ENCODE measurements at places on chromosomes 1 and 21. TPM values are rescaled to one million over a fixed set of nuclear protein-coding genes. Genes with fewer than 3 reads are reported as not detected.

- DNase-seq, result no peak
These were observed 25.7 kb downstream of the TAF5L start for GRCh38 chr1:229600229-229600628.

GRCh38 chr1:38228718-38229117 is 182.1 kb upstream of the POU3F1 start:
- DNase-seq, result no peak

DNA sequence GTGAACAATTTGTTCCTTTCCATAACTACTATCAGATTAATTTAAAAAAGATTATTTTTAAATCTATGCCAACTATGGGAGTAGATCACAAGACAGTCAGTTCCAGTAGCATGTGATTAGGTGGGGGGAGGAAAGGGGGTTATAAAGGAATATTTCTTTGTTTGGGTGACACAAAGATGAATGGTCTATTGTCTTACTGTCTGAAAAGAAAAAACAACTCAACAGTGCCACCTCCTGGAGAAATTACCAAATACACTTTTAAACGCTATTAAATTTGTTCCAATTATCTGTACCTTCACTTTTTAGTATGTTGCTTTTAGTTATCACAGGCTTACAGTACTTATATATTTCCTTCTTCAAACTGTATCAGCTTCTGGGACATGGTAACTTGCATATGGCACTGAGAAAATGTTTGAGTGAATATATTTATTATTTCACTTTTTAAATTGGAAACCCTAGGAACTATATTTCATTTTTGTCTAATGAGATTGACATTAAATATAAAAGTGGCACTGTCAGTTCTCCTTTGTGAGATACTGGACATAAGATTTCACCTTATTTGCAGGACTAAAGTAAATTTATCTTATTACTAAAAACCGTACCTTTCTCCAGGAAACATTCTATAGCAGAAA is 1.7 kb upstream of the SORT1 start:
- peak; percentile 52 for DNase-seq

DNA sequence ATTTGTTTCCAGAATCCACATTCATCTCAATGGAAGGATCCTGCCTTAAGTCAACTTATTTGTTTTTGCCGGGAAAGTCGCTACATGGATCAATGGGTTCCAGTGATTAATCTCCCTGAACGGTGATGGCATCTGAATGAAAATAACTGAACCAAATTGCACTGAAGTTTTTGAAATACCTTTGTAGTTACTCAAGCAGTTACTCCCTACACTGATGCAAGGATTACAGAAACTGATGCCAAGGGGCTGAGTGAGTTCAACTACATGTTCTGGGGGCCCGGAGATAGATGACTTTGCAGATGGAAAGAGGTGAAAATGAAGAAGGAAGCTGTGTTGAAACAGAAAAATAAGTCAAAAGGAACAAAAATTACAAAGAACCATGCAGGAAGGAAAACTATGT is 2.6 kb downstream of the GADD45A start:
- DNase-seq, result no peak

DNA sequence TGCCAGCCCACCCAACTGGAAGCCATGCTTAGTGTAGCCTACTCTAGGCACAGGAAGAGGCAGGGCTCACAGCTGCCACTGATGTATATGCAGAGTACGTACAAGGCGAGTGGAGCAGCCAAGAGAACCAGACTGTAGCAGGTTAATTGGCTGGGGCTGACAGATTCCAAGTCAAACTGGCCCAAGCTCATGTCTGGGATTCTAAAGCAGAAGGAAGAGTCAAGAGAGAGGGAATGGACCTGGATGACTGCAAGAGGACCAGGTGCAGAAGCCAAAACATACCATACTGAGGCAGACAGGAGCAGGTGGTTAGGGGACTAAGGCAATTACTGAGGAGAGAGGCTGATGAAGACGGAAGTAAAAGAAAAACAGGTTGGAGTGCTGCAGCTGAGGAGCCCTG is 51.3 kb upstream of the LRRN2 start:
- DNase-seq, result no peak

- DNase-seq, result no peak
These were observed 3.2 kb downstream of the GBP7 start for GRCh38 chr1:89172468-89173143.

DNA sequence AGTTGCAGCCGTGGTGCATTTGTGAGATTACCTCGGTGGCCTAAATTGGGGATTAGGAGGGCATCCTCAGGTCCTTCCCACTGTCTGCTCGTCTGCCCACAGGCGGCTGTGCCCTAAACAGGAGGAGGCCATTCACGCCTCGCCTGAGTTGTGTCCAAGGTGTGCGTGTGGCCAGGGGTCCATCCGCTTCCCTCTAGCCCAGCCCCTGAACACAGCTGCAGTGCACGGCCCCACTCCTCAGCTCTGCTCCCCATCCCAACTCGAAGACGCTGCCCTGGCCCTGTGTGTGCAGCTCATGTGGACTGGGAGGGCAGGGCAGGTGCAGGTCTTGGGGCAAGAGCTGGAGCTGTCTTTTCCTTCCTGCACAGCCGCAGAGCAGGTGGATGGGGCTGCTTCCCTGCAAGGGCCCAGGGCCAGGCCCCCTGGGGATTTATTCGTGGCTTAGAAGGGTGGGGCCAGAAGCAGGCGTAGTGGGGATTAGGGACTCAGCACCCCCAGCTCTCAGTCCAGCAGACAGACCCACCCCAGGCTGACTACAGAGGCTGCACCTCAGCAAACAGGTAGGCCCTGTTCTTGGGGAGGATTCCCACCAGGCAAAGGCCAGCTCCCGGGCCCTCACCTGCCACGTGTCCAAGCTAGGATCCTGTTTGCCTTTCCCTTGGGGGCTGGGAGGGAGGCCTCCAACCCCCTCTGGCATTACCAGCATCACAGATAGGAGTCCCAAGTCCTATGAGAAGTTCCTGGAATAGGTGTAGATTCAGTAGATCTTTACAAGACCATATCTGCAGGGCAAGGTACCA is 4.3 kb downstream of the GUK1 start:
- DNase-seq, result peak; percentile 95

DNA sequence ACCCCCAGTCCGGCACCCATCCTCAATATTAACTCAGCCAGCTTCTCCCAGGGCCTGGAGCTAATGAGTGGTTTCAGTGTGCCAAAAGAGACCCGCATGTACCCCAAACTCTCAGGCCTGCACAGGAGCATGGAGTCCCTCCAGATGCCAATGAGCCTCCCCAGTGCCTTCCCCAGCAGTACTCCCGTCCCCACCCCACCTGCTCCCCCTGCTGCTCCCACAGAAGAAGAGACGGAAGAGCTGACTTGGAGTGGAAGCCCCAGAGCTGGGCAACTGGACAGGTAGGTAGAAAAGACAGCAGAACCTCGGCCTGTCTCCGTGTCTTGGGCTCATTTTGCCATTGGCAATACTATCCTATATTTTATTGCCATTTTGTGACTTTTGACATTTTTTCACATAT is 45.4 kb upstream of the IPO9 start:
- no peak for DNase-seq

DNA sequence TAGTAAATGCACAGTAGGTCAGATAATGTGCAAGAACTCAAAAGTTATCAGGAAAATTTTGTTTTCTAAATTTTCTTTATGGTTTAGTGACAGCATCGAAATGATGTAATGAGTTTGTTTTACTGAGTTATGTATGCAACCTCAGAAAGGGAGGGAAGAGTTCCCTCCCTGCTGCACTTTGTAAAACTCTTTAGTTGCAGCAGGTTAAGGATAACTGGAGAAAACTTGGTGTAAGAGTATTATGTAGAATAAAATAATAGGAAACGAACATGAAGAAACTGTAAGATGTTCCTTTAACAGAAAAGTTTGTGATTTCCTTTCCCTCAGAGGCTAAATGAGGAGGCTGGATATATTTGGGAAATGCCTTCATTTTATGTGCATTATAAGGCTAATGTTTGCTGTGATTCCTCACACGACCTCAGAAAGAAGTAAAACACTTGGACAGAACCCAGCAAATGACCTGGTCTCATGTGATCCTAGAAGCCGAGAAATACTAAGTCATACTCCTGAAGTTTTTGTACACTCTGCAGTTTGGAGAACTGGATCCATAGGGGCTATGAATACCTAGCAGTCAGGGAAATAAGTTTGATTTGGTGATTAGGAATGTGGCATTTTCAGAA is 35.4 kb downstream of the ADGRL2 start:
- DNase-seq, result no peak

DNA sequence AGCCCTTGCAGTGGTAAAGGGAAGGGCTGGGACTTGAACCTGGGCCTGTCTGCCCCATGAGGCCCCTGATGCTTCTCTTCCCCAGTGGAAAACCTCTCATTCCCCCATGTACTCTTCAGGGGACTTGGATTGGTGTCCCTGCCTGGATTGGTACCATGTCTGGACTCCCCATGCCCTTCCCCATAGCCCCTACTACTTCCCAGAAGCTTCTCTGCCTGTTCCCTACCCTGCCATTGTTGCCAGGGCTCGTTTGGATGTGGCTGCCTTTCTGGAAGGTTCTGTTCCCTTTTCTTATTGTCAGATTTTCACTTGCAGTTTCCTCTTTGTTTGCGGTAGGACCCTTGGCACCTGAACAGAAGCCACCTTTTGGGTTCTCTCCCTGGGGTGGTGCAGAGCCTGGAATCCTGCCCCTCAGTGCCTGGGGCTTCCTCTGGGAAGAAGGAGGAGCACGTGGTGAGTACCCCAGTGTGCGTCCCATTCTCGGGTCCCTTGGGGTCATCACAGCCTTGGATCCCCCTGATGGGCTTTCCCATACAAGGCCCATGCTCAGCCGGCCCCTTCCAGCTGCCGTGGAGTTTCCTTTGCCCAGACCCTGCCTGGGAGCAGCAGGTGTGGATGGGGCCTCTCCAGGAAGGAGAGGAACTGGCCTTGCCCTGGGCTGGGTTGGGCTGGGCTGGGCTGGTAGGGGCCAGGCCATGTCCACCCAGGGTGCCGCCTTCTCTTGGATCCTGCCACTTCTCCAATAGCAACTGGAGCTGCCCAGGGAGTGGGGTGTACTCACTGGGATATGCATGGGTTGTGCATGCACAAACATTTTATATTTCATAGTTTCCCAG is 281.1 kb downstream of the PTPRU start:
- DNase-seq, result no peak

GRCh38 chr1:221457685-221458446 is 284.0 kb downstream of the DUSP10 start:
- no peak for DNase-seq

DNA sequence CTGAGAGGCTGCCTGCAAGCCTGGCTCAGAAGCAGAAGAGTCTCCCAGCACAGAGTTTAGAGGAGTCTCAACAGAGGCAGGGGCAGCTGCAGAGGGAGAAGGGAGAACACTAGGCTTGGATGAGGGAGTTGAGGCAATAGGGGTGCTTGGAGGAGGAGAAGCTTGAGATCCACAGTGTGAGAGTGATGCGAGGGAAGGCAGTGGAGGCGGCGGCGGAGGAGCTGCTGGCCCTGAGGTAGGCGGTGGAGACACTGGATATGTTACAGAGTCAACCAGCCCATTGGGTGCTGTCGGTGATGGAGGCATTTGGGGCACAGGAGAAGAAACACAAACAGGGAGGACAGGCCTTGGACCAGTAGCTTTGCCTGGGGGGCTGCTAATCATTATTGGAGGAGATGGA is 89.4 kb upstream of the LBR start:
- no peak for DNase-seq

GRCh38 chr1:47191940-47192457 is 2.2 kb upstream of the PDZK1IP1 start:
- DNase-seq, result no peak

DNA sequence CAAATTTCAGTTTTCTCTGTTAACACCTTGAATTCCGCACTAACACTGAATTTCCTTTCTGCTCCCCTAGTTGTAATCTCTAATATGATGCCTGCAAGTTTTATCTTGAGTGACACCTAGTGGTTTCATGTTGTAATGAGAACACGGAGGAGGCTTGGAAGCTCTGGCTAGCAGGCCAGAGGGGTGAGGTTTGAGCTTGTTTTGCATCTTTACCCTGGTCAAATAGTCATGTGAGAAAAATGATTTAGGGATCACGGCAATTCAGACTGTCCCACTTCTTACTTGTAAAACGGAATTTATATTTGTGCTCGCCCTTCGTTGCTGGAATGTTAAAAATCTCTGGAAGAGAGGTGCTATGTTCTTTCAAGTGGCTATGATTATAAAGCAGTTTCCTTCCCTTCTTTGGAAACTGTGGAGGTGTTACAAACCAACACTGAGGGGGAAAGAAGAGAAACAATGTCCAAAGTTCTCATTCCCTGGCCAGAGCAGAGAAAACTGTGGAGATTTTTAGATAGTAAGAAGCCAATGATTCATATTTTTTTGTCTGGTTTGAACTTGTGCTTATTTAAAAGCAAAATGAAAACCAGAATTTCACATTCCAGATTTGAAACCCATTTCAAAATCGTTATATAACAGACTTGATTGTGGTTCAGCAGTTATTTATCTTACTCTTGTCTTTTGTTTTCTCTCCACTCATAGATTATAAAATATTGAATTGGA is 5.3 kb upstream of the MROH9 start:
- peak; percentile 56 for DNase-seq

PGLYRP3 gene
- polyA plus RNA-seq, result not detected

OR2T35 gene
- not detected for polyA plus RNA-seq

UBXN10 gene
- polyA plus RNA-seq, result 1.4 TPM

ENAH gene
- 44.4 TPM for polyA plus RNA-seq

ATP1A2 gene
- polyA plus RNA-seq, result 7.5 TPM
